ENCODE measurements at places on chromosomes 4 and X.

DNA sequence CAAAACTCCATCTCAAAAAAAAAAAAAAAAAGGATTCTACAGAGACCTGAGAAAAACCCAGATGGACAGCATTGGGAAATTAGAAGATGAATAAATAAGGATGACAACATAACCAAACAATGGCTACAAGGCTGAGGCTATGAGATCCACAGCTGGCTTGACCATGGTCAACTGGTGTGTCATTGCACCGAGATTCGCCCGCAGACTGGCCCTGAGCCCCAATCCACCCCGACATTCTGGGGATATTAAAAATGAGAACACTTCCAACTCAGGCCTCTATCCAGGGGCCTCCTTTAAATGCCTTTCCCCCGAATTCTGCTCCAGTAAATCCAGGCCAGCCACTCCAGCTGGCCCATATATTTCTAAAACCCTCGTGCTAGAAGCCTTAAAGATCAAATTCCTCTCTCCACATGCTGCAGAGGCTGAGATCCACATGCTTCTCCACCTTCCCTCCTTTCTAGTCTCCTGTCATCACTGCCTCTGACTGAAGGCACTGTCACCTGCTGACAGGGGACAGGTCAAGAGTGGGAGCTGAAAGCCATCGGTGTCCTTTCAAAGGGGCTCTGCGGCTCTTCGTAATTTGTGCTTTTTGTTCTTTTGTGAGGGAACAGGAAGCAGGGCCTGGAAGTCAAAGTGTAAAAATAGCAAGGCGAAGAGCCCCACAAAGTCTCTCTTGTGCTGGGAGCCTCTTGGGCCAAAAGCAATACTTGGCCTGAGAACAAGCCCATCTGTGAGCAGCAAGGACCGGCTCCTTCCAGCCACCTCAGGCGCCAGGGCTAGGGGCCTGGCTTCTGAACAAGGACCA lies 203.7 kb downstream of the NSUN7 start:
- DNase-seq = no peak

GRCh38 chrX:136464589-136464988 lies 23.2 kb upstream of the BRS3 start:
- DNase-seq = no peak

- DNase-seq = no peak
Observed at GRCh38 chrX:1578511-1579173, 12.8 kb upstream of the AKAP17A start.

- no peak for DNase-seq
Observed at GRCh38 chrX:39974270-39974669, 123.5 kb downstream of the BCOR start.

DNA sequence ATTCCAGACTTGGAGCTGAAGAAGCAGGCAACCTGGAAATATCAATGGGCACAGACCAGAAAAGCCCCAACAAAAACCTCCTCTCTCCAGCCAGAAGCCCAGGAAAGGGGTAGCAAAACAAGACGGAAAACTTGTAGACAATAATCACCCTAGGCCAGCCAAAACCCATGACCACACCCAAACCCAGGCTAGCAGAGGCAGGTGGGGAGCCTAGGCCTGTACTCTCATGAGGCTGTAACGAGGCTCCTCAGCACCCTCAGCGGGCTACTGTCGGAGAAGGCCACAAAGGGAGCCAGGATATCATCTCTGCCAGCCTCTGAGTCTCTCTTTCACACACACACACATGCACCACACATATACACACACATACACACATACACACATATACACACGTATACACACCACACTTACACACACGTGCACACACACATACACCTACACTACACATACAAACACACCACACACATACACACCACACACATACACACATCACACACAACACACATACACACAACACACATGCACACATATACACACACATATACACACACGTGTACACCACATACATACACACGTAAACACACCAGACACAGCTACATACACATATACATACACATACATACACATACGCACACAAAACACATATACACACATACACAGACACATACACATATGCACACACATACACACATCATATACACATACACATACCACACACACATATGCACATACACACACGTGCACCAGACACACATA lies 90.6 kb downstream of the FHDC1 start:
- DNase-seq = no peak

DNA sequence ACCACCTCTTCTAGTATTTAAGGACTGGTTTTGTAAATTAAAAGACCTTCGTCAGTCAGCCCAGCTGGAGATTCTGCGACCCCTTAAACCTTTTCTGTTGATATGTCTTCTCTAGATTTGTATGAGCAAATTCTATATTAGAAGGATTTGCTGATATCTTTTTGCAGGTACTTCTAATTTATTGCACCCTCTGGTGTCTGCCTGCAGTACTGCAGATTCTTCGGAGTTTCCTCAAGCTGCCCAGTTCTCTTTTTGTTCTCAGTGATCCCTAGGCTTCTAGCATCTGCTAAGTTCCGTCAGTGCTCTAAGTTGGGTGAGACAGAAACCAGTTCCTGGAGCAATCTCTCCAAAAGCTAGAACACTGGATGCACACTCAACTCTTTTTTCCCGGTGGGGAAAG lies 545.2 kb downstream of the C4orf33 start:
- peak; percentile 77 for DNase-seq

- DNase-seq = no peak
Observed at GRCh38 chr4:150381036-150381435, 200.9 kb upstream of the MAB21L2 start.
